ENCODE measurements at places on chromosomes 2 and 18.

DNA sequence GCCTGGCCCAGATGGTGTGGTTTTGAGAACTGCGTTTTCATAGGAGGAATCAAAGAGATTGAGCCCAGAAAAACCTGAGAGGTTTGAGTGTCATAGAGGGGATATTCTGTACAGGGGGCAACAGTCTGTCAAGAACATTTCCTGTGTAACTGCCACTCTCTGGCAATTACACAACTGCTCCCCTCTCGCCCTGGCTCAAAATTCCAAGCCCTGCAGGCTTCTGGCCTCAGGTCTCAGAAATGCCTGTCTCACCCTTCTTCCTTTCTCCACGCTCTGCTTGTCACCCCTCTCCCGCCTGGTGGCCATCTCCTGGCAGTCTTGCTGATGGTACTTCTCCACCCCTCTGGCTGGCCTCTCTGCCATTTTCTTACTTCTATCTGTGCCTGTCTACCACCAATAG, 4.0 kb downstream of the VAMP5 start:
- DNase-seq: no peak

- no peak for DNase-seq
Observed at GRCh38 chr2:120802867-120803484, 67.3 kb downstream of the GLI2 start.

DNA sequence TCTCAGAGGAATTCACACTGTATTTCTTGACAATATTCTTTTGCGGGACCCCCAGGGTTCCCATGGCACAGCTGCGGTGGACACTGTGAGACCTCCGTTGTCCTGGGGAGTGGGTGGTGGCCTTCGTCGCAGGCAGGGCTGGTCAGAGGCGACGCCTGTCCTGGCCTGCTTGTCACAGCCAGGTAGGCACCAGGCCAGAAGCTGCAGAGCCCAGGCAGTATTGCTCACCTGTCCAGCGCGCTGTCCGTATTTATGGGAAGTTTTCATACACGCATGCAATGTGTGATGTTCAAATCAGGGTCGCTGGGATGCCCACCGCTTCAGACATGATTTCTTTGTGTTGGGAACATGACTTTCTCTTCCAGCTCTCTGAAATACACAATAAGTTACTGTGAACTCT, 126.6 kb downstream of the RTP5 start:
- DNase-seq: no peak

DNA sequence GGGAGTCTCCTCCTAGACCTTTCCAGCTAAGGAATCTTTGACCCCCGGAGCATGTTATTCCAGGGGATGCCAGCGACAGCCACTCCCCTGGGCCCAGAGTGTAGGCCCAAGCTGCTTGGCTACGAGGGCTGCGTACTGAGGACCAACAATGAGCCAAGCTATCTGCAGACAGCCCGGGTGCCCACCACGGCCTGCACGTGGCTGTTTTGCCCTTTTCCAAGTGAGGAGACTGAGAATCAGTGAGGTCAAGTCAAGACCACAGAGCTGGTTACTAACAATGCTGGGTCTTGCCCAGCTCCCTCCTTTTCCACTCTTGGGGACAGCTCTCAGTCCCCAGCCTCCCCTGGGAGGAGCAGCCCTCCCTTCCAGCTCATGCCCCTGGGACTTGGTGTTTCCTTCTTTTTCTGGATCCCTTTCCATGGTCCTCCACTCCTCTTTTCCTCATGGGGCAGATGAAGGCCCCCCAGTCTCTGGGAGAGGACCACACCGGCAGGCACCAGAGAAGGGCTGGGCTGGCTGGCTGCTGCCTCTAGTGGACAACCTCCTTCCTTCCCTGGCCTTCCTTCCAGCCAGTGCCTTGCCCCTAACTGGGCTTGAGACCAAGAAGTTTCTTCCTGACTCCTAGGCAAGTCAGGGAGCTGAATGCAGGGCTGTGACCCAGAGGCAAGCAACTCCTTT, 550 bp upstream of the MALL start:
- DNase-seq: no peak

DNA sequence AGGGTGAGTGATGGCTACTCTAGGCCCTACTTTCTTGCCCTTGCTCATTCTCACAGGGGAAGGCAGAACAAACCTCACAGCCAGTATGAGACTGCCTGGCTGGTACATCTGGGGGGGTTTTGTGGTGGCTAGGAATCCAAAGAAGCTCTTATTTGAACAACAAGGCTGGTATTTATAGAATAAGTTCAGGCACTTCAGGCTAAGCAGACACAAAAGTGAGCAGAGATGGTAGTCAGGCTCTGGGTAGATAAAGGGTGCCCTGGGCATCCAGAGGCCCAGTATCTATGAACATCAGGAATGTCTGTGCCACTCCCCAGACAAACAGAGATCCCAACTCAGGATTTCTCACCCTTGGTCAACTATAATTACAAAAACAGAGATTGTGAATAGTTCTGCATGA, 57.2 kb upstream of the RTN4 start:
- no peak for DNase-seq

- DNase-seq: no peak
Observed at GRCh38 chr2:202032846-202033316, 774 bp upstream of the FZD7 start.

DNA sequence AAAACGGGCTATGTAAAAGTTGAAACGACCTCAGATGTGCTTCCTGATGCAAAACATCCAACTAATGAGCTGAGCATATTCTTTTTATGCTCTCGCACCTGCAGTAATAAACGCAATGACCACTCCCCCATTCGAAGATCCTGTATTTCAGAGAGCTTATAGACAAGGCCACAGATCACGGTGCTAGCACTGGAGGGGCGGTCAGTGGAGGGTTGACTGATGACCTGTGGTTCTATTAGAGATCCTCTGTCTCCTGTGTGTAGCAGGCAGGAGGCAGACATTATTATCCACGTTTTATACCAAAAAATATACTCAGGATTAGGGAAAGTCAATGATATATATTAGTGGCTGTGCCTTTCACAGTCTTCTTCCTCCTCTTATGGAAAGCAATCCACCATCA, 457.0 kb downstream of the CNTNAP5 start:
- no peak for DNase-seq

- DNase-seq: no peak
Observed at GRCh38 chr18:415617-416612, 84.6 kb downstream of the COLEC12 start.

DNA sequence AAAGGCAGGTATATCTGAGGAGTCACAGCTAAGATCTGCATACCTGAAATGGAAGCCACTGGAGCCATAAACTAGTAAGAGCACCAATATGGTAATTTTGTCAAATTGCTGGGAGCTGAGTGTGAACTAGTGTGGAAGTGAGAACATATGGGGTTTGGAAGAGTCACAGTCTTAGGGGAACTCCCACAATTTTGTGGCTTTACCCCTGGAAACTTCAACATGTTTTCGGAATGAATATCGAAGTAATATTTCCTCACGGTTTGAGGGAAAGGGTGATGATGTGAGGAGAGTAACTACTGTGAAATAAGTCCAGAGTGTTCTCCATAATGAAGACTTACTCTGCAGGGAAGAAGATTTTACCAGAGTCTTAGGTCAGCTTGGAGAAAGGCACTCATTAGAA, 565.9 kb downstream of the RIT2 start:
- no peak for DNase-seq

DNA sequence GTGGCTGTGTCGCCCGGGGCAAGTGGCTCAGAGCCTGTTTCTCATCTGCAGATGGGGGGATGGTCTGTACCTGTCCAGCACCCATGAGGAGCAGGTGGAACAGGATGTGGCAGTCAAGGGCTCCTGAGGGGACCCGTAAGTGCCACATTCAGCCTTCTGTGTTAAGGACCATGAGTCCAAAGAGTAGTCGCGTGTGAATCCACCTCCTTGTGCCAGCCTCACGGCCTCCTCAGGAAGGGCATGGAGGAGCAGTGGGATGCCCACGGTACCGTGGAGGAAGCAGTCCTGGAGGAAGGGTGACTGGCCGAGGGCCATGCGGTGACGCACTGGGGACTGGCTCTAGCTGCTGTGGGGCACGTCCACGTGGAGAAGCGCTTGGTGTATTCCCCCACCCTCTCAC, 61.1 kb downstream of the ODC1 start:
- no peak for DNase-seq

- no peak for DNase-seq
Observed at GRCh38 chr2:232520489-232520888, 301 bp downstream of the PRSS56 start.

GRCh38 chr2:219679571-219679970, 52.1 kb downstream of the SLC4A3 start:
- no peak for DNase-seq

DNA sequence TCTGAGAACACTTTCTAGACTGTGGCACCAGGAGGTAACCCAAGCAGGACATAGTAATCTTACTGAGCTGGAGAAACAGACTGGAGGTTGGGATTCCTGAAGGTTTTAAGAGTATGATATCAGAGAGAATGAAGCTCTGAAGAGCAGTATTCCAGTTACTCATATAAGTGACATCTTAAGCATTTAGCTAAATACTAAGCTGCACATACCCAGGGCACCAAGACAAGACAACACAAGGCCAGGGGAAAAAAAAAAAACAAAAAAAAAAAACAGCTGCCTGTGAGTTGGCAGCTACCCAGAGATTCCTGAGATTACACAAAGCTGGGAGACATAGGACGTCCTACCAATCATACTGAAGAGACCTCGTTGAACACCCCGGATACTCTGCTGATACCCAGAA, 175.8 kb downstream of the SRBD1 start:
- DNase-seq: no peak

DNA sequence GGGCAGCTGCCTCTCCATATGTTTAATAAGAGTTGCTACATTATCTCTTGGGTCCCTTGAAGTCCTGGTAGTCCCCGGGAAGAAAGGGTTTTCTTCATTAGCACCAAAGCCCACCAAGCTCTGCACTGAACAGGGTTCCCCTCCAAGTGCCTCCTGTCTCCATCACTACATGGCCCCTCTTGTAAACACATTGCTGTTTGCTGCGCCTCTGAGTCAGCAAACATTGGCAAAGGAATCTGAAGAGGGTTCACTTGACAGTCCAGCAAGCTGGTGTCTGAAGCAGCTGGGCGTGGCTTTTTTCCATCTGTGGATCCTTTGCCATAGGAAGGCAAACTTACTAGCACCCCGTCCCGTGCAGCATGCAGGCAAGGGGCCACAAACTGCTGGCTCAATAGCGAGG, 82.8 kb downstream of the TEX51 start:
- no peak for DNase-seq

GRCh38 chr2:96103187-96103601, 13.2 kb downstream of the ADRA2B start:
- DNase-seq: no peak

- DNase-seq: no peak
Observed at GRCh38 chr18:1421502-1421901, 516.8 kb downstream of the ADCYAP1 start.

- no peak for DNase-seq
Observed at GRCh38 chr18:9706081-9706935, 1.8 kb upstream of the RAB31 start.

GRCh38 chr2:10277293-10278028, 25.2 kb upstream of the HPCAL1 start:
- DNase-seq: no peak

DNA sequence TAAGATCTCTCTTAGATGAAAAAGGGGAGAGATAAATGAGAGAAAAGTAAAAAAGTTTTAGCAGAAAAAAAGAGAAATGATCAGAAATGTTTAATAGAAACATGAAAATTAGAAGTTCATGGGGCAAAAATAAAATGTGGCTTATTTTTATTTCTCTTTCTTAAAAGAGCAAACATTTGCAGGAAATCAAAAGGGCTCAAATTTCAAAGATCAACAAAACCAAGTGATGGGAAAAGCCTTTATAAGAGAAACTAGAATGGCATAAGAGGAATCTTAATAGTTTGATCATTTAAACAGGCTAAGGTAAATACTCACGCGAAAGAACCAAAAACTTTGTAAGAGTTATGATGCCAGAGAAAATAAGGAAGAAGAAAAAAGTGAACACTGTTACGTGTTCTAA, 23.3 kb upstream of the DAW1 start:
- DNase-seq: no peak

GRCh38 chr2:100972452-100972851, 29.6 kb upstream of the RPL31 start:
- DNase-seq: no peak

DNA sequence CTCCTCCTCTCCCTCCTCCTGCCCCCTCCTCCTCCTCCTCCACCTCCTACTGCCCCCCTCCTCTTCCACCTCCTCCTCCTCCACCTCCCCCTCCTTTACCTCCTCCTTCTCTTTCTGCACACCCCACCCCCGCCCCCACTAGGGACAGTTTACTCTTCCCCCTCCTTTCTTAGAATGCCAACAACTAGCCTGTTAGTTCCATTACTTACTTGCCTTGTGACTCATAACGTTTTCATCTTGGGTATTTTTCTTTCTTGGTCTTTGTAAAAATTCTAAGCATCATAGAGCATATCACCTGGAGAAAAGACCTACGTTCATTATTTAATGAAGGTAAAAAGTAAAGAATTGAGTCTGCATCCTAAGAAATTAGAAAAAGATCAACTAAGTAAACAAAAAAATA, 165.3 kb downstream of the NEDD4L start:
- DNase-seq: no peak
